ENCODE measurements at places on chromosomes 16 and 17.

GRCh38 chr16:27458987-27459688 lies 57.2 kb downstream of the IL21R start:
- DNase-seq = no peak

GRCh38 chr17:32936894-32937500 lies 9.0 kb downstream of the TMEM98 start:
- DNase-seq = peak; percentile 82

DNA sequence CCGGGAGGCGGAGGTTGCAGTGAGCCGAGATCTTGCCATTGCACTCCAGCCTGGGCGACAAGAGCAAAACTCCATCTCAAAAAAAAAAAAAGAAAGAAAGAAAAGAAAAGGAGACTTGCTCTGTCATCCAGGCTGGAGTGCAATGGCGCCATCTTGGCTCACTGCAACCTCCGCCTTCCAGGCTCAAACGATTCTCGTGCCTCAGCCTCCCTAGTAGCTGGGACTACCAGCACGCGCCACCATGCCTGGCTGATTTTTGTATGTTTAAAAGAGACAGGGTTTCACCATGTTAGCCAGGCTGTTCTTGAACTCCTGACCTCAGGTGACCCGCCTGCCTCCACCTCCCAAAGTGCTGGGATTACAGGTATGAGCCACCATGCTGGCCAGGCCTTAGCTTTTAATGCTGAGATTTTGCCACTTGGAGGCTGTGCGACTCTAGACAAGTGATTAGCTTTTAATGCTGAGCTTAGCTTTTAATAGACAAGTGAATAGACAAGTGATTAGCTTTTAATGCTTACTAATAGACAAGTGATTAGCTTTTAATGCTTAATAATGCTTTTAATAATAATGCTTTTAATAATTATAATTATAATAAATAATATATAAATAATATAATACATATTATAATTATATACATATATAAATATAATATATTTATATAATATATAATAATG lies 9.6 kb downstream of the LDAF1 start:
- no peak for DNase-seq

DNA sequence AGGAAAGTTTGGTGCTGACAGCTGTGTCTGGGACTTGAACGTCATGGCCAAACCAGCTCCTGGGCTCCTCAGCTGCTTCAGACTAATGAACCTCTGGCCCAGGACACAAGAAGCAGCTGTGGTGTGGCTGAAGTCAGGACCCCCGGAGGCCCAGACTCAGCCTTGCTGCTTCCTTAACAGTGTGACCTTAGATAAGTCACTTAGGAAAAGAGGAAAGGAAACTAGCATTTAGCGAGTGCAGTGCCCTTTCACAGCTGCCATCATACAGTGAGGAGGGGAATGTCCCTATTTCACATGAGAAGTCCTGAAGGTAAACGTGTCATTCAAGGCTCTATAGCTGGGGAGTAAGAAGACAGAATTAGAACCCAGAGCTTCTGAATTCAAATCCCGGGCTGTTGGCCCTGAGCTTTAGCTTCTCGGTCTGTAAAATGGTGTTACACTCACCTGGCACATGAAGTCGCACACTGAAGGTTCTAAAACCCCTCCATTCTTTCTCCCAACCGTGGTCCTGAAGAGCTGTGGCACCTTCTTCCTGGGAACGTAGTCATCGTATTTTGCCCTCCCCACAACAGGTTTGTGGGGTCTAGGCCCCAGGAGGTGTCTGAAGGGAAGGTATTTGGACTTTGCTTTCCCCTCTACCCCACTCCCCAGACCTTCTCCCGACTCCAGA lies 910 bp upstream of the RAMP2 start:
- DNase-seq = no peak

DNA sequence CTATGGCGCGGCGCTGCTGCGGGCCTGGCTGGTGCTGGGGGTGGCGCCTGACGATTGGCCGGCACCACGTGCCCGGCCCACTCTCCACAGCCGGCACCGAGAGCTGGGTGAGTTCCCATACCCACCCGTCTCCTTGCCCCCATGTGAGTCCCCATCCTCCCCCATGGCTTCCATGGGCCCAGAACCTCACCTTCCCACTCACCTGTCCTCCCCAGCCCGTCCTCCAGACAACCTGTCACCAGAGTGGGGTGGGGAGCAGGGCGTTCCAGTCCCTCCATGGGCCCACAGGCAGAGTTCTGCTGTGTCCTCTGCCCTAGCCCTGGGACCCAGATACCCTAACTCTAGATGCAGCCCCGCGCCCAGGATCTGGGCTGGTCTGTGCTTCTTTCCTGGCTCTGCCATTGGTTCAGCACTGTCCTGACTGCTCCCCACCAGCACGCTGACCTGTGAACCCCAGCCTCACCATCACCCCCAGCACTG lies 5.5 kb downstream of the ARMC5 start:
- DNase-seq = no peak

- no peak for DNase-seq
Observed at GRCh38 chr17:37797206-37797605, 52.3 kb upstream of the HNF1B start.

- DNase-seq = no peak
Observed at GRCh38 chr17:34354637-34355036, 1.6 kb upstream of the CCL13 start.

DNA sequence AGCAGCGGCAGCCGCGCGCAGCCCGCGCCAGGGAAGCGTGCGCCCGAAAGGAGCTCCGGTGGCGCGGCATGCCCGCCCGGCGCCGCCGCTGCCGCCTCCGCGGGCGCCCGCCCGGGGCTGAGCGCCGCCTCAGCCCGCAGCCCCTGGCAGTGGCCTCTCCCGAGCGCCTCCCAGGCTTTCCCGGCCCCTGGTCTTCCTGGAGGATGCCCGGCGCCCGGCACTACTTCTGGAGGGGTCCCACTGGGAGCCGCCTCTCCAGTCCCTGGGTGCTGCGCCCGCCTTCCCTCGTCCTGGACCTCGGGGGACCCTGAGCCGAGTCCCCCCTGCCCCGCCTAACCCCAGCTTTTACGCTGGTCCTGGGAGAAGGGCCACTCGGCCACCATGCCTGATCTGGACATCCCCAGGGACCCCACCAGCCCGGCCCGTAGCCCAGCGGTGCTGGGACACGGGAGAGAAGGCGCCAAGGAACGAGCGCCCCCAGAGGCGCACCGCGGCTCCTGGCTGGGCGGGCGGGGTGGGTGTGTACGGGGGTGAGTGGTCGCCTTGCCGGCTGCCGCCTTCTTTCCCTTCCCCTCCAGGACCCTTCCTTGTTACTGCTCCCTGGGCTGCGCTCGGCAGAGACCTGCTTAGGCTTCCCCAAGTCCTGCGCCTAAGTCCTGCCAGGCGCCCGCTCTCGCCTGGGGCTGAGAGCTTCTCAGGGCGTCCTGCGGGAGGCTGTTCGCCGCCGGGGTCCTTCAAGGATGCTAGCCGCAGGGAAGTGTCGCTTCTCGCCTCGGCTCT lies 704 bp downstream of the ASIC2 start:
- DNase-seq = peak; percentile 61

DNA sequence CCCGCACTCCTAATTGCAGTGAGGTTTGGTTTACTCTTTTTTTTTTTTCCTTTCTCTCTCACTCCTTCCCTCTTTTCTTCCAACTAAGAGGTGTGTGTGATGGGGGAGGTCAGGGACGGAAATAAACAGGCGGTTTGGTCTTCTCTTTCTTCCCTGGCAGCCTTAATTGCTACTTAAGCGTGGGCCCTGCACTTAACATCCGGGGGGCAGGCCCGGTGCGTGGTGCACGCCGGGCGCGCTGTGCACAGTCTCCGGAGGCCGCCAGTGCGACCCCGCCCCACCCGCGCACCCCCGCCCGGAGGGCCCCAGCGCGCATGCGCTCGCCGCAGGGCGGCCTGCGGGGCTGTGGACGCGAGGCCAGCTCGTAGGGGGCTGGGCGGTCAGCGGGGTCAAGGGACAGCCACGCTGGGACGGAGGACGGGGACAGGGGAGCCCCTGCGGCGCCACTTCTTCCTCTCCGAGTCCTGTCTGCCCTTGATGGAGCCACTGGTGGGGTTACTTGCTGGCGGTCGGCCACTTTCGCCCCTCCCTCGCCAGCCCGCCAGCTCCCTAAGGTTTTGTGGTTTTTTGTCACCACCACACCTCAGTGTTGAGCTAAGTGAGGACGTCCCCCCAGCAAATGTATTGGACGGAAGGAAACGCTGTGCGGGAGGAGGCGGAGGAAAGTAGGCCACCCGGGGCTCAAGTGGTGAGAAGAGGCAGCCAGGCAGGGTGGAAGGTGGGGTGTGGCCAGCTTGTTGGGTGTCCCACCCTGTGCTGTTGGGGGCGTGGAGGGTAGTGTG lies 120.9 kb downstream of the MRM1 start:
- DNase-seq = peak; percentile 96

GRCh38 chr16:4690946-4691665 lies 2.3 kb upstream of the NUDT16L1 start:
- DNase-seq = no peak

DNA sequence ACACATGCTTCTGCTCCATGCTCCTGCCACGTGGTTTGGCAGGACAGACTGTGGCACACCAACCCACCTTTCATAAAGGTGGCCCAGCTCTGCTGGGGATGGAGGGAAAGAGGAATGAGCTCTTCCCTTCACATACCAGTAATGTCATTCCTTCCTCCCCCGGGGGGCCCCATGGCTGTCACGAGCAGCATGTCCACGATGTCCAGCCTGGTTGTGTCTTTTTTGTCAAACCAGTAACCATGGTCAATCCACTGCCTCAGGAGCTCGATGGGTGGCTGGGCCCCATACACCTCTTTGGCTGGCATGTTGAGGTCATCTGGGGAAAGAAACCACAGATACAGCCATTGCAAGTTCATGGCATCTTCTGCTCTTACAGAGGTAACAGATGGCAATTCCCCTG lies 96.6 kb downstream of the LYRM1 start:
- DNase-seq = no peak

DNA sequence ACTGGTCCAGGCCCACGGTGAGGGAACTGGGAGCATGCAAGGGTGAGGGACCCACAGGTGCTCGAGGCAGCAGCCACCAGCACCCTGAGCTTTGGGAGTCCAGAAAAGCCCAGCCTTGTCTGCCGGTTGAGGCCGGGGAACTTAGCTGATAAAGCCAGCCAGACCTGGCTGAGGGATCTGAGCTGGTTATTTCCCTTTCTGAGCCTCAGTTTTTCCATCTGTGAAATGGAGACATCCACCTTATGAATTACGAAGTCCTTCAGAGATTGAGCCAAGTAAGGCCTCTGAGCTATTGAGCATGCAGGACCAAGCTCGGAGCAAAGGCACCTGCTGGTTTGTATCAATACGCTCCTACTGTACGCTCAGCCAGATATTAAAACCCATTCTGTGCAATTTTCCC lies 13.8 kb downstream of the NECAB2 start:
- no peak for DNase-seq

DNA sequence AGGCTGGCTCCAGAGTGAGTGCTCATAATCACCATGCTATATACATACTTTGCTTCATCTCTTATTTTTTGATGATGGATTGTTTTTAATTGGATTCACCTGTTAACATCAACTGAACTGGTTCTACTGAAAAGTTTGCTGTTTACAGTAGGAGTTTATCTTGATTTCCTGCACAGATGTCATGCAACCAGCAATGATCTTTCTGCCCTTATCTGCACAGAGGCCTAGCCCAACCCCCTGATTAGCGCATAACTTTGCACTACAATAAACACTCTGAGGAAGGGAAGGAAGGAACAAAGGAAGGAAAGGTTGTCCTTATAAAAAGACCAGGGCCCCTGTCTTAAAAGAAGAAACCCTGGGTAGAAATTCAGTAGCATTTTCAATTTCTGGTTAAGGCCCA lies 152.9 kb downstream of the RGS9 start:
- no peak for DNase-seq

DNA sequence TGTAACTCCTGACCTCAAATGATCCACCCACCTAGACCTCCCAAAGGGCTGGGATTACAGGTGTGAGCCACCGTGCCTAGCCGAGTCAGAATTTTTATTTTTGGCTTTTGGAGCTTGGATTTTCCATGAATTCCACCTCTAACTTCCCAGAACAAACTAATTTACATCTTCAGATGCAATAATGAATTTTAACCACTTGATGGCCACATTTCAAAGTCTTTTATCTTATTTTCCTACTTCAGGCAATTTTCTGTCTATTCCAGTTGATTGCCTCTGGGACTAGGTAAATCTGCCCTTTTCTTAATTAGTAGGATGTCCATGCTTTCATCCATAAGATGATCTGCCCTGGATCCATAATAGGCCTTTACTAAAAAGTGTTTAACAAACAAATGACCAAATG lies 156.4 kb upstream of the ANKFN1 start:
- DNase-seq = peak; percentile 11

DNA sequence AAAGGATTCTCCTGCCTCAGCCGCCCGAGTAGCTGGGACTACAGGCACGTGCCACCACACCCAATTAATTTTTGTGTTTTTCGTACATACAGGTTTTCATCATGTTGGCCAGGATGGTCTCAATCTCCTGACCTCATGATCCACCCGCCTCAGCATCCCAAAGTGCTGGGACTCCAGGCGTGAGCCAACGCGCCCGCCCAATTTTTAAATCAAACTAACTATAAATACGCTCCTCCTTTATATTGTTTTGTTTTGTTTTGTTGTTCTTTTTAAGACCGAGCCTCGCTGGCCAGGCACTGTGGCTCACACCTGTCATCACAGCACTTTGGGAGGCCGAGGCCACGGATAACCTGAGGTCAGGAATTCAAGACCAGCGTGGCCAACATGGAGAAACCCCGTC lies 1.9 kb upstream of the UTP6 start:
- DNase-seq = no peak

GRCh38 chr16:81713796-81714195 lies 65.3 kb upstream of the PLCG2 start:
- no peak for DNase-seq

DNA sequence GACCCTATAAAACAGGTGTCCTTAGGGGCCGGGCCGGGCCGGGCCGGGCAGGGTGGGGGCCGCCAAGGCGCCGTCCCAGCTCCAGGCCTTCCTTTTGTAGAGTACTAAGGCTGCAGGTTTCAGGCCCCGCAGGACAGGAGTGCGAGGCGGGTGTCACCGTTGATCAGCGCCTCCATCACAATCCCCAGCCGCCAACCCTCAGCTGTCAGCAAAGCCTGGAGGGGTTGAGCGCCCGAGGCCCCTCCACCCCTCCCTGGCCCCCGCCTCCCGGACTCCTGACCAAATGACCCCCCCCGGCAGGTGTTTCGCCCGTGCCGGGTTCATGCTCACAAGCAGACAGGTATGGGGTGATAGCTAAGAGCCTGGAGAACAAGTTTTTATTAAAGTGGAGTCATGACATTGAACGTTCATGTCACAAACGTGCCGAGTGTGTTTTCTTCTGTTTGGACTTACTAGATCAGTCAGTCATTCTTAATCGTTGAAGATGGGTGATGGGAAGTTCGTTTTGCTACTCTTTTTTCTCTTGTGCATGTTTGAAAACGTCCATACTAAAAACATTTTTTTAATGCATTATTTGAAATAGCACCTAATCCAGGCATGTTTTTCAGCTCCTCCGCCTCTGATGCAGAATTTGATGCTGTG lies 534 bp downstream of the ARL2BP start:
- peak; percentile 35 for DNase-seq

GRCh38 chr17:66967837-66968543 lies 3.5 kb downstream of the CACNG4 start:
- DNase-seq = no peak

GRCh38 chr17:3809135-3809534 lies 8.1 kb upstream of the ITGAE start:
- DNase-seq = no peak
